ENCODE measurements at places on chromosomes 2 and 18.
A peak's percentile ranks its signal among the peaks of the same experiment; 100 is the strongest.

DNA sequence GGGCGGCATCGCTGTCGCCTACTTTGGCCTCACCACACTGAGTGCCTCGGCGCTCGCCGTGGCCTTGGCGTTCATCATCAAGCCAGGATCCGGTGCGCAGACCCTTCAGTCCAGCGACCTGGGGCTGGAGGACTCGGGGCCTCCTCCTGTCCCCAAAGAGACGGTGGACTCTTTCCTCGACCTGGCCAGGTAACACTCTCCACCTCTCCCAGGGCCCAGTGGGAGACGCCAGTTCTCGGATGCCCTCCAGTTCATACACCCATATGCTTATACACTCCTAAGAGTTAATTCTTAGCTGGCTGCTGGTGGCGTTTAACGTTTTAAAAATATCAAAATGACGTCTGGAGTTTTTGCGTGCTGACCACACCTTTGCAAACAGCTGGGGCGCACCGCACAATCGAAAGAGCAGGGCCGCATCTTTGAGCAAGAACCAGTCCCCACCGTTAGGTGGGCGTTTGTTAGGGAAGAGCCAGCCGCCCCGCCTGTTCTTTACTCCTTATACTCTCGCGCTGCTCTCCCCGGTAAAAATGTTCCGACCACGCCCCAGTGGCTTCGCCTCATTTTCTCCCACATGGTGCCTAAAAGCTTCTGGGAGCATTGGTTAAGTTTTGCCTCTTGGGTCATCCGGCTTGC lies 899 bp downstream of the SLC1A4 start:
- no peak for DNase-seq

- no peak for DNase-seq
These were observed 12.8 kb upstream of the FAM136A start for GRCh38 chr2:70314640-70315039.

DNA sequence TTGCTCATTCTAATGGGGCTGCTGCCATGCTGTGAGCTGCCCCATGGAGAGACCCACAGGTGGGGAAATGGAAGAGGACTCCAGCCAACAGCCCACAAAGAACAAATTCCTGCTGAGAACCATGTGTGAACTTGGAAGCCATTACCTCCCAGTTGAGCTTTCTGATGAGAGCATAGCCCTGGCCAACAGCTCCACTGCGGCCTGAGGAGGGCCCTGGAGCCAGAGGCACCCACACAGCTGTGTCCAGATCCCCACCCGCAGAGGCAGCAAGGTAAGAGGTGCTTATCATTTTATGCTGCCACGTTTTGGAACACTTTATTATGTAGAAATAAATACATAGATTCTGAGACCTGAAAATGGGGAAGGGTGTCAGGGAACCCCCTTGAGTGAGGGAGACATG lies 44.2 kb upstream of the OTOS start:
- DNase-seq: no peak

DNA sequence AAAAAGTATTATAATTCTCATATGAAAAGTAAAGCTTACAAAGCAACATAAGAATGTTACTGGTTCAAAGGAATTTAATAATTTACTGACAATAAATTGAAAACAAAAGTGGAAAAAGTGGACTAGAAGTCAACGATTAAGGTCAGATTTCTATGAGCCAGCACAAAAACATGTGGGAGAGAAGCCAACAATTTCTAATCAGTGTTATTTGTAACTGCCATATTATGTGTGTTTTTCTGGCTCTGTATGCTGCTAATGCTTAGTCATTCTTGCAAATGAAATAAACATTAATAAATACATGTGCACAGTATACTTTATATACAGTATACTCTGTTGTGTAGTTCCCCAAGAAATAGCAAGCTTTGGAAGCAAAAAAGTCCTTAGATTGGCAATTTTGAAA lies 301.3 kb upstream of the RGPD4 start:
- no peak for DNase-seq

DNA sequence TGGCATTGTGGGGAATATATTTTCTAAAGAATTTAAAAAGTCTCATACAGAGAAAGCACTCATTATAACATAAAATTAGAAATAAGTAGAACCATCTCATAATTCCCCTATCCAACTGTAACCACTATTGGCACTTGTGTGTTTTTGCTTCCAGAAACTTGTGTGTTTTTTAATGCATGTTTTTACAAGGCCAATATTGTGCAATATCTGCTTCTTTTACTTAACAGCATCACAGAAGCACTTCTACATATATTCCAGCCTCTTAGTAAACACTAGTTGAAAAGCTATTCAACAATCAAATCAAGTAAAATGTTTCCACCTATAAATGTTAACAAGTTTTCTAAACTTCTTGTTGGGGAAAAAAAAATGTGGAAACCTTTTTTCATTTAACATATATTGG lies 132.7 kb downstream of the LRP2 start:
- no peak for DNase-seq

GRCh38 chr2:239005586-239005985 lies 157.7 kb downstream of the TWIST2 start:
- DNase-seq: no peak

GRCh38 chr18:35131387-35132020 lies 90.3 kb downstream of the MAPRE2 start:
- DNase-seq: no peak

DNA sequence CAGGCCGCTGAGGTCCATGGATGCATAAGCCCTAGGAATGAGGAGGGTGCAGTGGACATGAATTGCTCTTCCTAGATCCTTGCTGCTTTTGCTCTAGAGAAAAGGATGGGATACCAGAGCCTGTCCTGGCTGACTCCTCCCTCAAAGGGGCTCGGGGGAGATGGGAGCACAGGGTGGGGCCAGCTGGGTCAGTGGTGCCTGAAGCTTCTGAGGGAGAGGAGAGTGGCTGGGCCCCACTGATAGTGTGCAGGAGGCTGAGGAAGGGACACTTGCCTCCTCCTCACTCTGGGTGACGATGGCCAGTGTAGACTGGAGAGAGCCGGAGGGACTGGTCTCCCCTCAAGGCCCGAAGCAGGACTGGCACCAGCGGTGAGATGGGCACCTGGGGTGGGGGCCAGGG lies at the start of gene NT5DC4:
NT5DC4 (plus strand) TSS at position 236 of the 400 bp plus-strand sequence; CDS start at position 296, 60 bp downstream.
- DNase-seq: no peak

- DNase-seq: no peak
These were observed 19.0 kb upstream of the SIX2 start for GRCh38 chr2:45028276-45028675.

DNA sequence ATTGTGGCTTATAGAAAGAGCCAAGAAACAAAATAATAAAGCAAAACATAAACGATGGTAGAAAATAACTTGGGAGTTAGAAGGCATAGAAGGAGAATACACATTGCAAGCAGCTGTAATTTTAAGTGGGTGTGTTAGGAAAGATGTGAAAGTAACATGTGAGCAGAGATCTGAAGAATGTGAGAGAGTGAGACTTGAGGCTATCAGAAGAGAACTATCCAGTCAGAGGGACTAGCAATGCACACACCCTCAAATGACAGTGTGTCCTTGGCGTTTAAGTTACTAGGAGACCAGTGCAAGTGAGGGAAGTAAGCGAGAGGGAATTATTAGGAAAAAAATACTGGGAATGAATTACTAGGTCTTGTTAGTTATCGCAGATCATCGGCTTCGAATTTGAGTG lies 304.9 kb downstream of the DSEL start:
- DNase-seq: no peak

- DNase-seq: no peak
These were observed 262.5 kb downstream of the ZNF521 start for GRCh38 chr18:25089470-25089869.

GRCh38 chr2:21748501-21748900 lies 624.7 kb downstream of the TDRD15 start:
- no peak for DNase-seq

GRCh38 chr18:75161256-75162028 lies 47.5 kb downstream of the PTGR3 start:
- DNase-seq: peak; percentile 58

DNA sequence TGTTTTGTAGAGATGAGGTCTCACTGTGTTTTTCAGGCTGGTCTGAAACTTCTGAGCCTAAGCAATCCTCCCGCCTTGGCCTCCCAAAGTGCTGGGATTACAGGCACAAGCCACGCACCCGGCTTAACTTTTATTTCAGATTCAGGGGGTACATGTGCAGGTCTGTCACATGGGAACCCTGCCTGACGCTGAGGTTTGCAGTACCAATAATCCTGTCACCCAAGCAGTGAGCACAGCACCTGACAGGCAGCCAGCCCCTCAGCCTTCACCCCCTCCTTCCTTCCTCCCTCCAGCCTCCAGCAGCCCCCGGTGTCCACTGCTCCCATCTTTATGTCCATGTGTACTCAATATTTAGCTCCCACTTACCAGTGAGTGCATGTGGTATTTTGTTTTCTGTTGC lies 46.0 kb upstream of the RPL31 start:
- DNase-seq: no peak

- DNase-seq: no peak
These were observed 9.8 kb upstream of the IL36A start for GRCh38 chr2:112995346-112995920.

DNA sequence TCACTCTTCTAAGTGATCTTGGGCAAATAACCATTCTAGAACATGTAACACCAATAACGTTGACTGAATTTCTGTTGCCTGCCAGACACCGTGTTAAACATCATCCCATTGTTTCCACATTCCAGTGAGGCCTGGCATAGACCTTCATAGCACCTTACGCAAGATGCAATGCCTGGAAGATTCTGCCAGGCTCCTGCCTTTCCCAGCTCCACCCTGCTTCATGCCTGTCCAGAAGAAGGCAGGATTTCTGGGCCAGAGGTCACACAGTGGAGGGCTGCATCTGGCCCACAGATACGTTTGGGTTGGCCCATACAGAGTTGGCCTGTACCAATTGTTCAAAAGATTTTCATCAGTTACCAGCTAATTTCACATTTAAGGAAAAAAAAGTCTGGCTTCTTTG lies 46.3 kb downstream of the EN1 start:
- DNase-seq: no peak

GRCh38 chr2:27954771-27955383 lies 64.3 kb downstream of the BABAM2 start:
- peak; percentile 99 for DNase-seq

DNA sequence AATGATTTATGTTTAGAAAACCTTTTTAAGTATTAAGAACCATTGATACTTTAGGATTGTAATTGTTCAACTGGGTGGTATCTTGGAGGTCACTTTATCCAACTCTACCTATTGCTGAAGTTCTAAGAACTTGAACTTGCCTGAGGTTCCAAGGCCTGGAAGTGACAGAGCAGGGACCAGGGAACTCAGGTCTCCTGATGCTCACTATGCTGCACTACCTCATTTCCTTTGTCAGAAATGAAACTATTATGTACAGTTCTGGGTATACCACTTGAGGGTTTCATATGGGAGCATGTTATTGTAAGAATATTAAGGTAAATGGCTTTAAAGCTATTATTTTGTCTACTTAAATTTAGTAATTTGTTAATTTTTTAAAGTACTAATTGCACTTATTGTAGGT lies 3.0 kb downstream of the MBD5 start:
- DNase-seq: no peak

DNA sequence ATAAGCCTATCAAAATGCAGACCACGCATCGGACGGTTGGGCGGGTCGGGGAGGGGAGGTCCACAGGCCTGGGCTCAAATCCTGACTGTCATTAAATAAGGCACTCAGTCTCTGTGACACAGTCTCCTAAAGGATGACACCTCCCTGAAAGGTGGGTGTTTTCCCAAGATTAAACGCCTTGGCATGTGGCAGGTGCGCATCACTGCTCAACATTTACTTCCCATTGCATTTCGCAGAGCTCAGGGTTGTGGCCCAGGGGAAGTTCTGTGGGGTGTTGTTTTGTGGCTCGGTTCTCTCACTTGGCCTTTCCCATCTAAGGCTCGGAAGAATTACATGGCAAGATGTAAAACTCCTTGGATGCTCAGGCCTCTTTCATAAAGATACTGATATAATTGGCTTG lies 107.4 kb downstream of the NCK2 start:
- no peak for DNase-seq

DNA sequence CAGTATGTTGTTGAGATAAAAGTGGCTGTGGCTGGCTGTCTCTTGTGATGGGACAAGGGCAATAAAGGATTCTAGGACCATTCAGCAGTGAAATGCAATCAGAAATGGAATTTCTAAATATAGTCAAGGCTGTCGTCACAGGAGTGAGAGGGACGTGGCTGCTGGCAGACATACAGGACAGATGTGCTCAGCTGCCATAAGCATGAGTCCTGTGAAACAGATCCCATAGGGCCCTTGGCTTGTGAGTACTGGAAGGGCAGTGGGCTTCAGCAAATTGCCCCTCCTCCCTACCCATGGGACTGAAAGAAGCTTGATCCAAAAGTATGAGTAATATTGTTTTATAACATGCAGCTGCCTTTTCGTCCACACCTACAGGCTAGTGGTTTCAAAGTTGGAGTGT lies 4.2 kb upstream of the CNNM3 start:
- no peak for DNase-seq

GRCh38 chr2:118850168-118850900 lies 2.9 kb upstream of the EN1 start:
- no peak for DNase-seq

GRCh38 chr2:233571001-233571400 lies 4.4 kb upstream of the USP40 start:
- DNase-seq: no peak

- no peak for DNase-seq
These were observed 7.7 kb downstream of the ATOH8 start for GRCh38 chr2:85761512-85761944.

GRCh38 chr2:235052514-235053354 lies 100.9 kb downstream of the SH3BP4 start:
- DNase-seq: no peak

- DNase-seq: peak; percentile 96
These were observed 796 bp upstream of the DYSF start for GRCh38 chr2:71452565-71452964.

DNA sequence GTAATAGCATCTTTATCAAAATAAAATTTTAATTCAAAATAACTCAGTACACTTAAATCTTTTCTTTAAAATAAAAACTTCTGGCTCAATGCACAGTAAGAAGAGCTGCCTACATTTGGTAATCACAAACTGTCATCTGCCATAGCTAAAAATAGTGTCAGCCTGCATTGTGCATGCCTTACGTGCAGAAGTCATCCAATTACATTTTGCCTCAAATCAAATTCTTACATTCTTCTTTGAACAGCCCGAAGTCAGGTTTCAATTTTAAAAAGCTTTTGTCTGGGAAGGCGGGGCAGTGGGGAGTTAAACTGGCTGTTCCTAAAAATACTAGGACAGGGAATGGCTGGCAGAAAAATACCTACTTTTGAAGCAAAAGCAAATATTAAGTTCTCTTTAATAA lies 51.1 kb downstream of the RTN4 start:
- no peak for DNase-seq

- no peak for DNase-seq
These were observed 220.8 kb downstream of the TFCP2L1 start for GRCh38 chr2:121064186-121064585.

- DNase-seq: no peak
These were observed 6.5 kb downstream of the NAGK start for GRCh38 chr2:71074893-71075395.

GRCh38 chr18:27771571-27771970 lies 405.4 kb downstream of the CDH2 start:
- no peak for DNase-seq

DNA sequence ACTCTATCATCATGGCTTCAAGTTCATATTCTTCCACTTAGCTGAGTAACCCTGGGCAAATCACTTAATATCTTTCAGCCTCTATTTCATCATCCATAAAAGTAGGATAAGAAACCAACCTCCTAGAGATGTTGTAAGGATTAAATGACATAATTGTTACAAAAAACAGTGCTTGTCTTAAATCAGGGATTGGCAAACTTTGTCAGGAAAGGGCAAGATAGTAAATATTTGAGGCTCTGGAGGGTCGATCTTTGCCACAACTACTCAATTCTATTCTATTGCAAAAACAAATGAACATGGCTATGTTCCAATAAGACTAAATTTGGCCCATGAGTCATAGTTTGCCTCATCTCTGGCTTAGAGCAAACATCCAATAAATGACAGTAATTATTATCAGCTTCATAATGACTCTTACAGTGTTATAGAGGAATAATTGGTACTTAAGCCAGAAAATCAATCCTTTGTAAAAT lies 184.7 kb downstream of the SATB2 start:
- DNase-seq: no peak

Measured in GF-D8 (cell line).